ENCODE measurements at places on chromosomes 16 and 17. TPM values are rescaled to one million over a fixed set of nuclear protein-coding genes. Genes with fewer than 3 reads are reported as not detected.

DNA sequence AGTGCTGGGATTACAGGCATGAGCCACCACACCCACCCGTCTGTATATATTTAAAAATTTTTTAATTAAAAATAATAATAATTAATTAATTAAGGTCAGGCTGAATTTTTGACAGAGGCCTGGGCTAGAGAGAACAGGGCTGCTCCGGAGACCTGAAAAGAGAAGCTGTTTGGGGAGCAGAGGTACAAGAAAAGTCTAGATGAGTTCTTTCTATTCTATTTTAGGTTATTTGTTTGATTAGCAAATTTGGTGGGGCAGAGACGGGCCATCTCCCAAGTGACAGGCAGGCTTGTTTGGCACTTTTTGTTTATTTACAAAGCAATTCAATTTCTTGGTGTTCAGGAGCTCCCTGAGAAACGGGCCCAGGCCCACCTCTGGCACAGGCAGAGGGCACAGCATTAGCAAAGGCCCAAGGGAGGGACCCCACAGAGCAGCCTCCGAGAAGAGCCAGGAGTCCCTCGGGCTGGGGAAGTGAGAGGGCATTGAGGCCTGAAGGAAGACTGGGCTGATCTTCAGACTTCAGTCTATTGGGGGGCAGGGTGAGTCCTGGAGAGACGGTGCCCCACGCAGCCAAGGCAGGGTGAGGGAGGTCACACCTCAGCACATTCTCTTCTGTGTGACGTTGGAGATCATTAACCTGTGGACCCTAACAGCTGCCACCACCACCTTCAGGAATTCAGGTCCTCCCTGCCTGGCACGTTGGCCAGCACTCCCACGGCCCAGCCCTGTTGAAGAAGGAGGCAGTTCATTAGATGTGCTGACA, 10.8 kb upstream of the RIPOR1 start:
- no peaks in the 10 kb centered on the region for H3K36me3 ChIP-seq
- H3K27ac ChIP-seq: no peak overlapping the region
- peaks cover 4% of the 10 kb centered on the region for H3K4me1 ChIP-seq
- no peak for DNase-seq
- H3K4me3 ChIP-seq: no peak overlapping the region

DNA sequence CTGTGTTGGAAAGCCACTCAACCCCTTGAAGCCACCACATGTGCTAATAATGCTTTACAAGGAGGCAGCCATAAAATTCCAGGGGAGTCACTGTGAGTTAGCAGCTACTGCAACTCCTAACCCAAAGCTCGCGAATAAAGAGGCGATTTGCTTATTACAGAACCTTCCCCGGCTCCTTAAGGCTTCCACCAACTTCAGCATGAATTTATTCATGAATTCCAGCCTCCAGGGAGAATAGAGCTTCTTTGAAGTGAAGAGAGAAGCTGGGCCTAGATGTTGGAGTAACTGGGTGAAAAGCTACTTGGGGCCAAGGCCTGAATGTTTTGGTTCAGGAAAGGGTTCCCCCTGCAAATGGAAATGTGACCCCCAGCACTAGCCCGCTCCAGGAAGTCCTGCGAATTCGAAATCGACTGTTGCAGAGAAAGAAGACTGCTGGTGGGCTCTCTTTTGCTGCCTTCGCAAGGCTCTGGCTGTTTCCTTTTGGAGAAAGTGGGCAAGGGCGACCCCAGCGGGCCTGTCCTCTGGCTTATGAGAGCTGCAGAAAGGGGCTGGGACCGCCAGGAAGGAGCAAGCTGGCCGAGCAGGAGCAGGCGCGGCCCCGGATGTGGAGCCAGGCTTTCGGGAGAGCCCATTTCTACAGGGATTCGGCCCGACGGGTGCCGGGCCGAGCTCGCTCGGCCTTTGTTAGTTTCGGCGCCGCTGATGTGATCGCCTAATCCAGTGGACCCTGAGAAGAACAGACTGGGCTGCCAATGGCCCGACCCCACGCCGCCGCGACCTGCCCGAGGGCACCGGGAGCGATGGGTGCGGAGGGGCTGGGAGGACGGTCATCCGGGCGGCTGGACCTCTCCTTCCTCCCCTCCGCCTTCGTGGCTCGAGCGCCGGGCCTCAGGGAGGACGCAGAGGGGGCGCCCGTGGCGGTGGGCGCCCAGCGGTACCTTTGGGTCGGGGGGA, 7.6 kb downstream of the CBX8 start:
- peaks cover 17% of the 10 kb centered on the region for H3K4me1 ChIP-seq
- no peaks in the 10 kb centered on the region for H3K36me3 ChIP-seq
- H3K27me3 ChIP-seq: peaks cover 33% of the 10 kb centered on the region
- no peak overlapping the region for H3K4me3 ChIP-seq
- H3K27ac ChIP-seq: no peak overlapping the region

- H3K4me1 ChIP-seq: peaks cover 44% of the 10 kb centered on the region
- DNase-seq: no peak
- no peaks in the 10 kb centered on the region for H3K27me3 ChIP-seq
- H3K27ac ChIP-seq: peak overlapping the region; percentile 75
- no peaks in the 10 kb centered on the region for H3K36me3 ChIP-seq
Observed at GRCh38 chr17:77366206-77366557, 225.4 kb downstream of the SEC14L1 start.

KIF1C gene
- 113 TPM for total RNA-seq
